ENCODE measurements at places on chromosomes 12 and 14. TPM values are rescaled to one million over a fixed set of nuclear protein-coding genes. Genes with fewer than 3 reads are reported as not detected.

Gene KRT83
- polyA plus RNA-seq: not detected

Gene KCNK13
- polyA plus RNA-seq: 1.4 TPM

Gene CLEC9A
- polyA plus RNA-seq: 0.46 TPM

Gene NINJ2
- 12.3 TPM for polyA plus RNA-seq

Gene IQSEC3
- polyA plus RNA-seq: under 0.01 TPM

Gene NOVA1
- 0.69 TPM for polyA plus RNA-seq

Gene P2RX2
- 0.36 TPM for polyA plus RNA-seq

Gene RASSF9
- not detected for polyA plus RNA-seq

Gene LTB4R
- 2.1 TPM for polyA plus RNA-seq

Gene TSPAN8
- 590 TPM for polyA plus RNA-seq

Gene PIANP
- polyA plus RNA-seq: 2.0 TPM

Gene FGF6
- polyA plus RNA-seq: not detected

Gene PLA2G1B
- polyA plus RNA-seq: 7.8 TPM

Gene LRRC10
- polyA plus RNA-seq: 0.01 TPM

Gene ENDOU
- not detected for polyA plus RNA-seq

Gene ASCL1
- polyA plus RNA-seq: not detected

Gene ERBB3
- polyA plus RNA-seq: 31.8 TPM

Gene PIWIL1
- polyA plus RNA-seq: not detected

Gene HOXC4
- polyA plus RNA-seq: 0.38 TPM

Gene COPS7A
- polyA plus RNA-seq: 52.3 TPM

Gene P2RX7
- polyA plus RNA-seq: 1.4 TPM

Gene COCH
- 1.6 TPM for polyA plus RNA-seq

Gene FAM222A
- 1.2 TPM for polyA plus RNA-seq

Gene SIX6
- polyA plus RNA-seq: not detected

Gene LIN7A
- polyA plus RNA-seq: 1.6 TPM

Gene OXA1L
- polyA plus RNA-seq: 85.1 TPM

Gene PSME1
- polyA plus RNA-seq: 309 TPM
